Stimulated activated CD4-positive, alpha-beta T cell treated with anti-CD3 and anti-CD28 coated beads, TNF-alpha, amount 100 ng/mL, for 24 hours (primary cell): ENCODE measurements at places on chromosomes 5 and 9.

DNA sequence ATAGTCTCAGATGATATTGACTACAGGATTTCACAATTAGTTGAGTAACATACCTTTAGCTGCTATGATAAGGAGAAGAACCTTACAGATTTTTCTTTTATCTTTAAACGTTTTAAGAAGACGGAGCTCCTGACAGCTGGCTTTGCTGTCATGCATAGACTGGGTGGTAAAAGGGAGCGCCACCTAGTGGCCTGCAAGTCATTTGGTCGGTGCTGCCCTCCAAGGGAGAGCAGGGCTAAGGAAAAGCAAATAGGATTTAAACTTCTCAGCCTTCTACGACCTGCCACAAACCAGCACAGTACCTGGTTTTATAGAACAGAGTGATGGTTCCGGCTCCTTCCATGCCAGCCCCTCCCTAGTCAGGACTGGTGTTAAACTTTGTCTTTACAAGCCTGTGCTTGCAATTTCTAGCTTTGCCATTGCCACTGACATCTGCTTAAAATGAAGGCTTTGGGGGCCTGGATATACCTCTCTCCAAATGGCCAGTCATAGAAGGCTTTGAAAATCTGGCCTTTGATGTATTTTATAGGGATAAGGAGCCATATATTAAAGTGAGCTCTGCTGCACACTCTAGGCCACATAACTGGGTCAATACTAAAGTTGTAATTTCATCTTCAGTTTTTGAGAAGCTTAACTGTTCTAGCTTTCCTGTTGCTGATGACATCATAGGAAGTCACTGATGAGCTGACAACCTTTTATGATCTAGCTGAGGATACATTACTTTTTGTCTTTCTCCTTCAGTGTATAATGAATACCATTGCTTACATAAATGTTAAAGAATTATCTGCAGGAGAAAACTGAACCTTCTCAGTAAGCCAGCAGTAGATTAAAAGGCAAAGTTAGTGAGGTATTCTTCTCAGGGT is 31.1 kb upstream of the ADAMTSL1 start:
- DNase-seq = peak; percentile 47

- DNase-seq = no peak
Measured at GRCh38 chr5:3601911-3602782, 6.5 kb downstream of the IRX1 start.

DNA sequence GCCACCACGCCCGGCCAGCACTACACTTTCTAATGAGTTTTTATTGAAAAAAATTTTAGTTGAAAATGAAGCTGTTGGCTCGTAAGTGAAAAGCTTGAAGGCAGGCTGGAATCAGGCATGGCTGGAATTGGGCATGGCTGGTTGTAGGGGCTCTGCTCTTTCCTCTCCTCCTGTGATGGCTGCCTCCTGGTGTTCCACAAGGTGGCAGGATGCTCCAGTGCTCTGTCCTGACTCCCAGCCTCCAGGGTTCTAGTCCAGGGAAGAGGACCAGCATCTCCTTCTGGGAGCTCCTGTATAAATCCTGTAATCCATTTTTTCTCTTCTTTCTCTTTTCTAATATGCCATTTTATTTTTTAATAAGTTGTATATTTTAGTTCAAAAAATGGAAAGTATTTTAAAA is 57.2 kb upstream of the DHFR start:
- no peak for DNase-seq

DNA sequence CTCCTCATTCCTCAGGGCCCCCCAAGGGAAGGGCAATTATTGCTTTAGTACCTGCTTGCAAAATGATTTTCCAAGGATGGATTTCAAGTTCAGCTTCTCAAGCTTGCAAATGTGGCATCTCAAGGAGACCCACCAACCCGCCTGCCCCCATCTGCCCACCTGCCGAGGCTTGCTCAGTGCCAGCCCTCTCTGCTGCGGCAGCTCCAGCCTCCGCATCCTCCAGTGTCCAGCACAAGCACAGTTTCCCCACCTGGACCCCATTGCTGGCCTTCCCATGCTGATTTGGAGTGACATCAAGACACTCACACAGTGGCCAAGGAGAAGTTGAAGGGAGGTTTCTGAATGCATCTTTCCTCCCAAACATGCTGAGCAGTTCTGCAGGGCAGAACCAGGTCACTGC is 31.2 kb downstream of the MED10 start:
- DNase-seq = no peak

DNA sequence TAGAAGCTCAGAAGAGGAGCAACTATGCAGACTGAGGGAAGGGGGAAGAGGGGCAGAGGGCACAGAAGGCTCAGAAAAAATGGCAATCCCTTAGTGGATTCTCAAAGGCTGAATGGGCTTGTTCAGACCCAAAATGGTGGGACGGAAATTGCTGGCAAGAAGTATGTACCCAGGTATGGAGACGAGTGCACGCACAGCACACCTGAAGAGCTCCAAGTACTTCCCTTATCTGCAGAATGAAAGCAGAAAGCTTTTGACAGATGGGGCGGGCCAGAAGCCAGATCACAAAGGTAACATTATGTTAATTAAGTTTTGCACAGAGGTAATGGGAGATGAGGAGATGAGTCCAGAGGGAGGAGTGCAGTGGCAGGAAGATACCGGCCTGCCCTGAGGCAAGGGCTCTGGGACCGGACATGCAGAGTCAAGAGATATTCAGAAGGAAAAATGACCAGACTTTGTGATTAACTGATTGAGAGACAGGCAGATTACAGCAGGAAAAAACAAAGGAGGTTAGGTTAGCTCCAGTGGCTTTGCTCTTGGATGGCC is 138.1 kb upstream of the PIK3R1 start:
- no peak for DNase-seq

DNA sequence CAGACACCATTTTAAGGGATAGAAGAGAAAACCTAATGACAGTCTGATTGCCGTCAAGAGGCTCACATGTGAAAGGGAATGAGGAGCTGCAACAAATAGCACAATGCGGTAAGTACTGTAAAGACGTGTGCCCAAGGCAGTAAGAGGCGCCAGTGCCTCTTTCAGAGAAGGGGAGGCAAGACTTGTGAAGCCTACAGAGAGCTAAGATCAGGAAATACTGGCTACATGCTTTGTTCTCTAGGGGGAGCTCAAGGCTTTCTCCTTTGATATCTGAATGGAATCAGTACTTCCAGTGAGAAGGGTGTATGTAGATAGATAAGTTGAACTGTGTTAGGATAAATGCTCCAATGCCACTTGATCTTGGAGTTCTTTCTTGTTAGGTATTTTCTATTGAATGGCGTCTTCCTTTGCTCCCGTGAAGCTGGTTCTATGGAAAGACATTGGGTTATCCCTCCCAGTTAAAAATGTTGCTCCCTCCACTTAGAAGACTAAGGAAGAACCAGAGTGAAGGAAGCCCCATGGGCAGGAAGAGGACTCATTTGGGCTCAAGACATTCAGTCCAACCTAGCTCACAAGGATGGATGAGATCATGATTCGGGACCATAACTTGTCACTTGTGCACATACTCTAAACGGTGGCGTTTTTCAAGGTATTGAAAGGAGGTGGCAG is 23.5 kb upstream of the ALDOB start:
- DNase-seq = no peak

- DNase-seq = no peak
Measured at GRCh38 chr5:42494414-42494813, 71.2 kb downstream of the GHR start.
